Right forelimb (tissue), 1 donor: ENCODE measurements at places on chromosomes 11 and 22.
A peak's percentile ranks its signal among the peaks of the same experiment; 100 is the strongest.

DNA sequence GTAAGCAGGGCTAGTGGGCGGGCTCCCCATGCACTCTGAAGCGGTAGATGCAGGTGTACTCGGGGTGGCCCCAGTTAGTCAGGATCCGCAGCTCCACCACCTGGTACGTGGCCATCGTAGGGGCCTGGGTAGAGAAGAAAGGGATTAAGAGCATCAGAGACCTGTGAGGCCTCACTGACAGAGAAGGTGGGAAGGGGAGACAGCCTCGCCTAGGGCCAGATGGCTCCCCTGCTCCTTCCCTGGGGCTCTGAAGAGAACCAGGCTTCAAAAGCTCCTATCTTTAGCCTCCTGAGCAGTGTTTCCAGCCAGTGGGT, 19.6 kb downstream of the SUN2 start:
- DNase-seq, result no peak

GRCh38 chr11:61926235-61926634, 8.9 kb upstream of the RAB3IL1 start:
- peak; percentile 29 for DNase-seq

- no peak for DNase-seq
Observed at GRCh38 chr11:8338138-8338537, 74.5 kb upstream of the LMO1 start.

GRCh38 chr11:106249617-106250239, 172.3 kb downstream of the AASDHPPT start:
- no peak for DNase-seq

DNA sequence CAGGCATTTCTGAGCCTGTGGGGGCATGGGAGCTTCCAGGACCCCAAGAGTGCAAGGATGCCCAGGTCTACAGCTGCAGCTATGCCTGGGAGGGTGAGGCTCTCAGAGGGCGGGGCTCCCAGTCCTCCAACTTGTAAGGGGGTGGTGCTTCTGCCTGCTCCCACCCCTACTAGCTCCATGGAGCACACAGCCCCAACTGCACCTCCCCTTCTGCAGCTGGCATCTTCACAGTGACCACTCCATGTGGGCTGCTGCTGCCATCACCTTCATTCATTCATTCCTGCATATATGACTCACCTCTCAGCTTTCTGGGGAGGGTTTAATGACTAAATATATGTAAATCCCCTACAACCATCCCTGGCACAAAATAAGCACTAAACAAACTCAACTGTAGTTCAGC, 43.8 kb downstream of the CHST1 start:
- DNase-seq, result no peak

GRCh38 chr11:46858920-46859546, 13.0 kb upstream of the CKAP5 start:
- DNase-seq, result no peak

- no peak for DNase-seq
Observed at GRCh38 chr11:2096011-2096918, 42.9 kb downstream of the IGF2 start.
